Left hindlimb (tissue), 1 donor: ENCODE measurements at places on chromosomes 12 and 14.

GRCh38 chr14:68784978-68785533 is 7.8 kb downstream of the ZFP36L1 start:
- peak; percentile 46 for DNase-seq

GRCh38 chr12:110824342-110824741 is 22.4 kb upstream of the CCDC63 start:
- DNase-seq: no peak

DNA sequence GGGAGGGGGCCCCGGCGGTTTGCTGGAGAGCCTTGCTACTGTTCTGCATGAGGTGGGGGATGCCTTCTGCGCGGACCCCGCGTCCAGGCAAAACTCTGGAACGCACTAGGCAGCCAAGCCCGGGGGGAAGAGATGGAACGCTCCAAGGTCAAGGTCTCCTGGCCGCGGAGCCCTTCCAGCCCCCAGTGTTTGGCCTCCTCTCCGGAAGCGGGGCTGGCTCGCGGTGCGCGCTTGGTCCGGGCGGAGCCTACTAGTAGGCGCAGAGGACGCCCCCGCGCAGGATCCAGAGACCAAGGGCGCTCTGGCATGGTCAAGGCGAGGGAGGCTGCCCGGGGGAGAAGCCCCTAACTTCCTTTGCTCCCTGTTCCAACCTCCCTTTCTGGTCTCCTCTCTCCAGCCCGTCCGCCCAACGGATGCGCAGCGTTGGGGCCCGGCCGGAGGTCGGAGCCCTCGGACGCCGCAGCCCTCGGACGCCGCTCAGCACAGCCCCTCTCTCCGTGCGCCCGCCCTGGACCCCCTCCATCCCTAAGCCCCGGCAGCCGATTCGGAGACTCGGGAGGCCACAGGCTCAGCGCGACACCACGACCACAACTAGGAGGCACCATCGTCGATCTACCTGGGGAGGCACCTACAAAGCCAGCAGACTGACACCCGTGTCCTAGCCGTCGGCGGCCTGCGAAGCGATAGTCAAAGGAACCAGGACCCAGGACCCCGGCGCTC is 669 bp upstream of the KCNK13 start:
- DNase-seq: no peak

DNA sequence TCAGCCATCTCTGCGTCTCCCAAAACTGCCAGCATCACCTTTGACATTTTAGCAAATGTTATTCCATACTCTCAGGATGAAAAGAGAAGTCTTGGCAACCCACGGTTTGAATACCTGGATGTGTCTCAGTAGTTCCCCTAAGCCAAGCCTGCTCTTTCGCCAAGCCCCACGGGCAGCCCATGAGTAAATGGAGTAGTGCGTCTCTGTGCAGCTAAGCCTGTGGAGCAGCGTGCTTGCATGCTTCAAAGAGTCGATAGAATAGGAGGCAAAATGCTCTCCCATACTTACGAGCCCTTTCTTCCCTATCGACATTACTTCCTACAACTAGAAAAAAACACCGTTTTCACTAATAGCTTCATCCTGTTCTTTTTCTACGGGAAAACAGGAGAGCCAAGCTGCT is 634.5 kb upstream of the TMEM132C start:
- no peak for DNase-seq

GRCh38 chr12:66665435-66665985 is 13.4 kb downstream of the GRIP1 start:
- DNase-seq: no peak
